ENCODE measurements at places on chromosomes 7 and 10. TPM values are rescaled to one million over a fixed set of nuclear protein-coding genes. Genes with fewer than 3 reads are reported as not detected.

PLPP4 gene
- 0.16 TPM for total RNA-seq

ZDHHC6 gene
- 28.3 TPM for total RNA-seq

EBLN1 gene
- not detected for total RNA-seq

DRGX gene
- not detected for total RNA-seq
